HCT116 (cell line): ENCODE measurements at places on chromosomes 7 and 10. TPM values are rescaled to one million over a fixed set of nuclear protein-coding genes. Genes with fewer than 3 reads are reported as not detected.
A peak's percentile ranks its signal among the peaks of the same experiment; 100 is the strongest.

DNA sequence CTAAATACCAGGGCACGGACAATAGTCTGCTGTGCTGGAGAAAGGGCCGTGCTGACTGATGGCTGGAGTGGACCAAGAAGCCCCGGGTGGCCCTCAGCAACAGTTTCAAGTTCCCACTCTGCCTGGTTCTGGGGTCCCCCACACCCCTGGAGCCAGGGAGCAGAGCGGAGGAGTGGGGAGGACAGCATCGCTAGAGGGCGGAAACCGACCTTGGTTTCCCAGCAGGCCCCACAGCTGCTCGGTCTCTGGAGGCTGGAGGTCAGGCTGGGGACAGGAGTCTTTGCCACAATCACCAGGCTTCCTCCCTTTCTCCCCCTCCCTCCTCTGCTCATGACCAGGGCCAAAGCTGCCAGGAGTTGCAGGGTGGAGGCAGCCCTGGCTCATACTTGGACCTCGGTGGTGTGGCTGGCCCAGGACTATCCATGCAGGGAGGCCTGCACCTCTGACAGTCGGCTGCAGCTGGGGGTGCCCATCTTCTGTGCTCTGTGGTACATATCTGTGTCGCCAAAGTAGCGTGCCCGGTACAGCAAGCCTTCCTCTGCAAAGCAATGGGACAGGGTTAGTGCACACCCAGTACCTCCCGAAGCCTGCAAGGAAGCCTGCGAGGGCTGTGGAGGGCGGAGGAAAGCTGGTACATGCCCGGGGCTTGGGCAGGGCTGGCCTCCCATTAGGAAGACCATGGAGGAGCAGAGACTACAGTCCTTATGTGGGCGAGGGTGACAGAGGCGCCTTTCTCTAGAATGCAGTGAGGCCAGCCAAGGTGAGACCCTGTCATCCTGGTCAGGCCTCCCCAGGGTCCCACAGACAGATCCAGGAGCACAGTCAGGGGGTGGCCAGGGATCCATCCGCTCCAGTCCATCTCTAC lies 19.1 kb downstream of the DNAJB12 start:
- DNase-seq, result no peak

Gene AGBL3
- 1.9 TPM for total RNA-seq

DNA sequence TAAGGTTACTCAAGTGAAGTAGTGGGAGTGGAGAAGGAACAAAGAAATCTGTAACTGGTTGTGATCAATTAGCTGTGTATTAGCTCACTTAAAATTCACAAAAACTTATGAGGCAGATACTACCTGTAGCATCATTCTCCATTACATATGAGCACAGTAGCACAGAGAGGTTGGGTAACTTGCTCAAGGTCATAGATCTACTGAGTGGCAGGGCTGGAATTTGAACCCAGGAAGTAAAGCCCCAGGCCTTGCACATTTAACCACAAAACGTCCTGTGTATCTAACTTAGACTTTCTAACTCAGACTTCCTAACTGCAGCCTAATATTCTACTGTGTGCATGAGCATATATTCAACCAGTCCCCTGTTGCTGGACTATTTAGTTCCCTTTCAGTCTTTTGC lies 5.6 kb upstream of the SLF2 start:
- DNase-seq, result no peak

DNA sequence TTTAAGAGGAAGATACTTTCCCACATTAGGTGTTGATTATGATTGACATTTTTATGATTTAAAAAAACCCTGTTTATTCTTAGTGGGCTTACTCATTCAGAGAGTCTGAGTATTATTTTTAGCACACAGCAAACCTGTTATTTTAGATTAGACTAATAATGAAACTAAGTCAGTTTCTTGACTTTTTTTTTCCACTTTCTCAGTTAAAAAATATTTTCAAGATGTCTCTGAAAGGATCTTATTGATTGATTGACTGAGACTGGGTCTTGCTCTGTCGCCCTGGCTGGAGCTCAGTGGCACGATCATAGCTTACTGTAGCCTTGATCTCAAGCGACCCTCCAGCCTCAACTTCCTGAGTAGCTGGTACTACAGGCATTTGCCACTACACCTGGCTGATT lies 20.4 kb upstream of the INPP5F start:
- no peak for DNase-seq

- DNase-seq, result no peak
These were observed 393 bp downstream of the ZNF467 start for GRCh38 chr7:149772956-149773434.

DNA sequence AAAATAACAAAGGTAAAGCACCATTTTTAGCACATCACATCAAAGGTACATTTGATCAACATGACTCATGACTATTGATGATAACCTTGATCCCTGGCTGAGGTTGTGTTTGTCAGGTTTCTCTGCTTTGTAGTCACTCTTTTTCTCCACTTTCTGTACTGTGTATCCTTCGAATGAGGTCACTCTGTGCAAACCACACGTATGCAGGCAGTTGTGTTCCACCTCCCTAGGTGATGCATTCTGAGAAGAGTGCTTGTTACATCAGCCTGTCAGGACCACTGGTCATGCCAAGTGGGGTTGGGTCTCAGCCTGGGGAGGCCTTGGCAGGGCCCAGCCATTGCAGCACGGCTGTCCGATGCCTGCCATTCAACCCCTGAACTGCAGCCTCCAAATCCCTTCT lies 62.8 kb upstream of the GJD4 start:
- DNase-seq, result no peak

- no peak for DNase-seq
These were observed 115.8 kb downstream of the UBE2H start for GRCh38 chr7:129836983-129837382.

GRCh38 chr7:127870231-127870907 lies 160.9 kb downstream of the LRRC4 start:
- DNase-seq, result no peak

DNA sequence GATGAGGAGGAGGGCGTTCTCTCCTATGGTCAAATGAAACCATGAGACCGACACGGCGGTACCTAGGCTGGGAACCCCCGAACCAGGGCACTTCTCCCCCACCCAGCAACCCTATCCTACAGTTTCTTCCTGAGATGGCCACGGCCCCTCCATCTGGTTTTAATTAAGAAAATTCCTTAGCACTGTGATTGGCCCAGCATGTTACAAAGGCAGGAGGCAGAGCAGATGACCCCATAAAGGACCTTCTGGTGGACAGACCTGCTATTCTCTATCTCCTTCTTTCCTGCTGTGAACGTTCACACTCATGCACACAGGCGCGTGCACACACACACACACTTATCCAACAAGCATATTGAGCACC lies 129.4 kb downstream of the RGS10 start:
- no peak for DNase-seq

Gene NKX1-2
- 3.4 TPM for total RNA-seq

DNA sequence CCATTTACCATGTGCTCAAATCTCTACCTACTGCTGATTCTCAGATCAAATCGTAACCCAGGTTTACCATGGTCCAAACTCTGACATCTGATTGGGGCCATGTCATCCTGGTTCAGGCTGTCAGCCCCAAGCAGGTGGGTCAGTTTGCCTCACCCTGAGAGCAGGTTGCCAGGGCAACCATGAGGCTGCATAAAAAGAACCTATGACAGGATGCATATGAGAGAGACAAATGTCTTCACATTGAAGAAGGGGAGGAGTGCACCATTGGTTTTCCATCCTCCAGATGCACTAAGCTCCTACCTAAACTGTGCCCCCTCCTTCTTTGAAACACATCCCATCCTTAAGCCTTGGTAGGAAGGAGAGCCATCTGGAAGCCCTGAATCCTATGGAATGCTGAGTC lies 10.2 kb downstream of the PRSS1 start:
- DNase-seq, result no peak

DNA sequence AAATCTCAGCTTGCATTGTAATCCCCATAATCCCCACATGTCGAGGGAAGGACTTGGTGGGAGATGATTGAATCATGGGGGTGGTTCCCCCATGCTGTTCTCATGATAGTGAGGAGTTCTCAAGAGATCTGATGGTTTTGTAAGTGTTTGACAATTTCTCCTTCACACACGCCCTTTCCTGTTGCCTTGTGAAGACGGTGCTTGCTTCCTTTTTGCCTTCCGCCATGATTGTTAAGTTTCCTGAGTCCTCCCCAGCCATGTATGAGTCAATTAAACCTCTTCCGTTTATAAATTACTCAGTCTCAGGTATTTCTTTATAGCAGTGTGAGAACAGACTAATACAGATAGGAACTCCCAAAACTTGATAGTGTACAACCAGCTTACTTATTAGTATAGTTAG lies 98.6 kb downstream of the CREM start:
- no peak for DNase-seq

GRCh38 chr10:123517901-123518300 lies 148.3 kb upstream of the GPR26 start:
- no peak for DNase-seq

Gene GIMAP5
- 0.57 TPM for total RNA-seq

DNA sequence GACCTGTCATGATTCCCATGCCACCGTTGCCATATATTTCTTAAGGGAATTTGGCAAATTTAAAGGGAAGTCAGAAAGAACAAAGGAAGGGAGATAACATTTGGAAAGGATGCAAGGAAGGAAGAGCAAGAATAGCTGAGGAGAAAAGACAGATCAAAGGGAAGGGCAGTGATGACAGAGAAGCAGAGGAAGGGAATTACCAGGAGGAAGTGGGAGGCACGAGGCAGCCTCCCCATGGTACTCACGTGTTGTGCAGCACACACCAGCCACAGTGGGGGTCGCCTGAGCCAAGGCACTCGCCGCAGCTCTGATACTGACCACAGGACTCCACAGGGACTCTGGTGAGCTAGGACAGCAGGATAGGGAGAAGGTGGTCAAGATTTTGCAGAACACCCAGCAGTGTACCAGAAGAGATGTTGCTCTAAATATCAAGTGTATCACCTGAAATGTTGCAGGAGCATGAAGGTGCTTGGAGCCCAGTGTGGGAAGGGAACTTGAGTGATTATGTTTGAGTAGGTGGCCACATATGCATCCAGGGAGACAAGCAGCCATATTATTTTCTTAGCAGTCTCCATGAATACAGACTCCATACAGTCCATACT lies 335.3 kb downstream of the PLXNA4 start:
- no peak for DNase-seq

- DNase-seq, result no peak
These were observed 273.9 kb upstream of the MGMT start for GRCh38 chr10:129193148-129193547.

- no peak for DNase-seq
These were observed 47.4 kb downstream of the SGMS1 start for GRCh38 chr10:50576245-50576815.

Gene CCL24
- total RNA-seq, result not detected

Gene VOPP1
- 30.3 TPM for total RNA-seq

GRCh38 chr10:34345383-34345782 lies 469.7 kb downstream of the PARD3 start:
- DNase-seq, result no peak

DNA sequence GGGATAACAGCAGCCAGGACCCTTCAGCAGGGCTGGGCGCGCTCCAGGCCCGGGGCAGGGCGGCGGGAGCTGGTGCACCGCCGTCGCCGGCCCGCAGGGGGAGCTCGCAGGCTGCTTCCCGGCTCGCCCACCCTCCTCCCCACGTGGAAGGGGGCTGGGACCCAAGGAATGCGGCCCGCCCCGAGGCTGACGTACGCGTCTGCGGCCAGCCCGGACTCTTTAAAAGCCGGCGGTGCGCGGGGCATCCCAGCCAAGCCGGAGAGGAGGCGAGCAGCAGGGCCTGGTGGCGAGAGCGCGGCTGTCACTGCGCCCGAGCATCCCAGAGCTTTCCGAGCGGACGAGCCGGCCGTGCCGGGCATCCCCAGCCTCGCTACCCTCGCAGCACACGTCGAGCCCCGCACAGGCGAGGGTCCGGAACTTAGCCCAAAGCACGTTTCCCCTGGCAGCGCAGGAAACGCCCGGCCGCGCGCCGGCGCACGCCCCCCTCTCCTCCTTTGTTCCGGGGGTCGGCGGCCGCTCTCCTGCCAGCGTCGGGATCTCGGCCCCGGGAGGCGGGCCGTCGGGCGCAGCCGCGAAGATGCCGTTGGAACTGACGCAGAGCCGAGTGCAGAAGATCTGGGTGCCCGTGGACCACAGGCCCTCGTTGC lies at the start of gene PFKFB3:
PFKFB3 (plus strand) TSS at position 249 of the 647 bp plus-strand sequence; CDS start at position 578, 329 bp downstream.
- peak; percentile 71 for DNase-seq

Gene GARIN1A
- 0.49 TPM for total RNA-seq

DNA sequence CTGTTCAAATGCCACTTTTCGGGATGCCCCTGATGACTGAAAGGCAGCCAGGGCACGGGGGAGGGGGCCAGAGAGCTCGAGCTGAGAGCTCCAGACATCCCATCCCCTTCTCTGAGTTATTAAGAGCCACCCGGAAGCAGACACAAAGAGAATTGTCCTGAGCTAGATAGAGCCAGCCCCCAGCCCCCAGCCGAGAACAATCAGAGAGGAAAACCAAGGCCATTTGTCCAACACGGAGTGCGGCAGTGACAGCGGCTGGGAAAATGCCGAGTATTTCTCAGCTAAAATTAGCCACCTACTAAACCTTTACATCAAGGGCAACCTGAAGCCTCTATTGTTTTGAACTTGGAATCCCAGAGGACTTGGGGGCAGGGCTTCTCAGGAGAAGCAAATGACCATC lies 51.0 kb downstream of the UNC5B start:
- DNase-seq, result no peak

DNA sequence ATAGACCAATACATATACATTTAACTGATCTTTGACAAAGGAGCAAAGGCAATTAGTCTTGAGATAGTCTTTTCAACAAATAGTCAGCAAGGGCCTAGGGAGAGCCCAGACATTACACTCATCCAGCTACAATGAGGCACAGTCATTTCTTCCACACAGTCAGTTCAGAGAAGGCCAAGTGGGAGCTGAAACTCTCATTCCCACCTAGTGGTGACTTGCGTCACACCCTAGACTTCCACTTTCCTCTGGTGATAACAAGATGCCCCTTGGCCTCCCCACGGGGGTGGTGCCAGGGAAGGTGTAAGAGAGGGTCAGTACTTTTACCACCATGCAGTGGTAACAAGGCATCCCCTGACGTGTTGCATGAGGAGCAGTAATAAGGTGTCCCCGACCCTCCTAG lies 8.0 kb downstream of the FRMPD2 start:
- DNase-seq, result no peak

Gene LOXL4
- total RNA-seq, result 1.3 TPM

Gene FAM25G
- not detected for total RNA-seq

- DNase-seq, result no peak
These were observed 197.3 kb downstream of the PHF14 start for GRCh38 chr7:11170863-11171568.

Gene BTBD16
- total RNA-seq, result 0.27 TPM

DNA sequence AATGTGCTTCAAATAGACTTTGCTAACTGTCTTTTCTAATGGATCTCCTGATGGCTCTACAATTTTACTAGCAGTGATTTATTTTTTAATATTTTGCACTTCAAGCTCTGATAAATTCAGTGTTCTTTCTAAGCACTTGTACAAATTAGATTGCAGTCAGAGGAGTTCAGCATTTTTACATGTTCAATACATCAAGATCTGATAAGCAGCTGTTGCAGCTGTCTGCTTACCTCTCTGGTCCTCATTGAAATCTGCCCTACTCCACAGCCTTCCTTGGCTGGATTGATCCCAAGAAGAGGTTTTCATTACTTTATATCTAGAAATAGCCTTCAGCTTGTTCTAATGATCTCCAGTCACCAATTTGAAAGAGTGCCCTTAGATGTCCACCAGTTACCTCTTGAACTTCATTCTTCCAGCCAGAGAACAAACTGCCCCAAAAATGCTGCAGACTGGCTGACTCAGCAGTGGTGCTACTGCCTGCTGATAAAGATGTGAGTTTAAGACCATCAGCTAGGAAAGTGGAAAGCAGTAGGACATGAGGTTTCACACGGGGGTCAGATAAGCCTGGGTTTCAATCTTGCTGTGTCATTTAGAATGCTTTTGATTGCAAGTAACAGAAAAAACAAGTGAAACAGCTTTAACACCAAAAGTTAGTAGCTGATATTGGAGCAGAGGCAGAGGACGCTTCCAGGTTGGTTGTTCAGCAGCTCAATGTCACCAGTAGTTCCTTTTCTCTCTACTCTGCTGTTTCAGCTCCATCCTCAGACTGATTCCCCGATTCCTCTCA lies 350.9 kb upstream of the NPVF start:
- DNase-seq, result no peak
